ENCODE measurements at places on chromosomes 7 and 10. TPM values are rescaled to one million over a fixed set of nuclear protein-coding genes. Genes with fewer than 3 reads are reported as not detected.

DNA sequence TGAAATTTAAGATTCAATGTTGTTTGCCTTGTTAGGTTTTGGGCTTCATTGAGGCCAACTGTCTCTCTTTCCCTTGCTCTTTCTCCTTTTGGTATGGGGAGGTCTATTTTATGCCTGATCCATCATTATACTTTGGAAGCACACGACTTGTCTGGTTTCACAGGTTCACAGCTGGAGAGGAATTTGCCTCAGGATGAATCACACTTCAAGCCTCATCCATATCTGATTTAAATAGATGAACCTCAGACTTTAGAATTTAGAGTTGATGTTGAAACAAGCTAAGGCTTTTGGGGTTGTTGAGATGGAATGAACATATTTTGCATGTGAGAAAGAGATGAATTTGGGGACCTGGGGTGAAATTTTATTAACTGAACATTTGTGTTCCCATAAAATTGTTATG lies 150.5 kb upstream of the IGFBP3 start:
- no peak for DNase-seq

DNA sequence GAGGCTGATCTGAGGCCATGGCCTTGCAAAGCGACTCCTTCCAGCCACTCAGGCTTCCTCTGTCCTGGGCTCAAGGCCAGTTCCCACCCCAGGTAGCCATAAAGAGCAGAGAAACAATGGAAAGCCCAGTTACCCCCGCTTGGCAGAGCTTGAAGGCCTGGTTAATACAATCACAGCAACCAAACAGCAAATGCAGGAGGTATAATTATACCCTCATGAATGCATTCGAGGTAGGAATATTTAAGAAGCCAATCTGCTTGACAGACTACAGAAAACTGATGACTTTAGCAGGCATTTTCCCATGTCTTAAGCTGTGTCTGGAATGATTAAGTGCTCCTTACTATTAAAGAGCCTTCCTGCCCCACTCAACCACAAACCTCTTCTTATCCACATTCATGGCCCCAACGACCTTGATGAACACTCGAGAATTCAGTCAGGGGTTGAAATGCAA lies 114.1 kb upstream of the MACROH2A2 start:
- no peak for DNase-seq

DNA sequence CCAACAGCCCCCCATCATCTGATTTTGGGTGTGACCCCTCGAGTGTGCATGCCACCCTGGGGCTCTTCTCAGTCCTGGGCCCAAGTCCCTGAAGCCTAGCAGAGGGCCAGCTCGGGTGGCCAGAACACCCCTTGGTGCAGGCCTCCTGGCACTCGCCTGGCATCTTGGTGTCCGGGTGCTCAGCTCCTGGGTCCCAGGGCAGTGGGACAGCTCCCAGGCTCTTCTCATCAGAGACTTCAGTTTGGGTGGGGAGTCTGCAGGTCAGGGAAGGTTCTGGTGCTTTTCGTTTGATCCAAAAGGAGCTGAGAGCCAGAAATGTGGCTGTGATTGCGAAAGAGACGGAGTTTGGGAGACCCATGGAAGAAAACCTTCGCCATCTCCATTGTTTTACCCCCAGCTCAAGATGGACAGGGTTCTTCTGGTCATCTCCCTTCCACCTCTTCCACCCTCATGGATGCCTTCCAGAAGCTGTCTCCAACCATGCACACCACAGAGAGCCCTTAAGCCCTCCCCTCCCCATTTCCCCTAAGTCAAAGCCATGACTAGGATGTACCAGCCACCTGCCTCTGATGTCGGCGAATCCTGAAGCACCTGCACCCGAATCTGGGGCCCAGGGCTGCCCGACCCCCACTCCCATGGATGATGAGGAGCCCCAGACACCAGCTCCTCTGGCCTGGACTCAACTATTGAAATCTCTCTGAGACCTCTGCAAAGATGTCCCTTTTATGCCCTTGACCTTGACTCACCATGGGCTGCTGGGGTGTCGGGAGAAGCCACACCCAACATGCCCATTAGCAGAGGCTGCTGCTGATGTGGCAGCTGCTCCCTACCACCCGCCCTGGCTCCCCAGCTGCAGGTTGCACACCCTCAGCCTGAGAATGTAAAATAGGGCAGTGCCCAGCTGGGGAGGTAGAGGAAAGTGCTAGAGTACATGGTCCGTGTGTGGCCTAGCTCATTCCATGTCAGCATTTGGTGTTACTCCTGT lies 55.3 kb downstream of the ADCYAP1R1 start:
- DNase-seq = no peak

Gene FGFBP3
- 0.32 TPM for total RNA-seq

DNA sequence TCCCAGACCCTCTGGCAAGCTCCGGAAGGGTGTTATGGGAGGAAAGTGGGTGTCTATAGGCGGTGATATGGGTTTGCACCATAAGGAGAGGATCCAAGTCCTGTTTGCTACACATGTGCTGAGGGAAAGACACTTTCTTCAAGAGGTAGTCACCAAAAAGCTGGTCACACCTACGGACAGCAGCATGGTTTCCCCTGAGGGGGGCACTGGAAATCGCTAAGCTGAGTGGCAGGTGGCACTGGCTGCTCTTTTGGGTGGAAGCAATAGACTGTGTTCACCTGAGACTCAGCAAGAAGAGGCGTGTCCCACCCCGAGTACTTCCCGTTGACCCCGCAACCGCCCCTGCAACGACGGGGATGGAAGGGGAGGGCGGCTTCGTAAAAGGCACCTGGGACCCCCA lies 1.8 kb upstream of the FOXI2 start:
- DNase-seq = no peak

DNA sequence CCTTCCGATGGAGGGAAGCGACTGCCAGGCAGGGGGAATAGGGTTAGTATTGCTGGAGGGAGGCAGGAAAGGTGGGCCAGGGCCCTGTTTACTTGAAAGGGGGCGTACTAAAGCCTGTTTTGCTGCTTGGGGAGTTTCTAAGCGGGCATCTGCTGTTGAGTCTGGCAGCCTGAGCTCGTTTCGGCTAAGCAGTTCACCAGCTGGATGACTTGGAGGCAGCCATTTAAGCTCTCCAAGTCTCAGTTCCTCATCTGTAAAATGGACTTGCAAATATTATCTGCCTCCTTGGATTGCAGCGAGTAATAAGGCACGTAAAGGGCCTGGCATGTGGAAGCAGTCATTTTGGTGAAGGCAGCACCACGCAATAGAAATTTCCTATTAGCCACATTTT lies 44.0 kb downstream of the LDB3 start:
- no peak for DNase-seq

GRCh38 chr7:48274662-48275061 lies 103.4 kb downstream of the ABCA13 start:
- DNase-seq = no peak

DNA sequence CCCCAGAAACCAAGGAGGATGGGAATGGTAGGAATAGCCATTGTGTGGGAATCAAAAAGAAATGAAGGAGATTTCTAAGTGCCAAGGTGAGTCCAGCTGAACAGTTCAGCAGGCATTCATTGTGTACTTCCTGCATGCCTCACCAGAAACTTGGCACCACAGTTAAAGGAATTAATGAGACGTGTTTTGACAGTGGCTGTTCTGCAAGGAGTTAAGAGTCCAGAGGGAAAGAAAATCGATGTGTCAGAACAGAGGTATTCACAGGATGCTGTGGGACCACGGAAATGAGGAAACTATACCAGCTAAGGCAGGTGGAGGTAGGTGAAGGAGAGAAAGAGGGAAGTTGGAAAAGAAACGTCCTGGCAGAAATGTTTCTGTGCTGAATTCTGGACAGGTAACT lies 78.1 kb downstream of the PRKCQ start:
- DNase-seq = no peak

DNA sequence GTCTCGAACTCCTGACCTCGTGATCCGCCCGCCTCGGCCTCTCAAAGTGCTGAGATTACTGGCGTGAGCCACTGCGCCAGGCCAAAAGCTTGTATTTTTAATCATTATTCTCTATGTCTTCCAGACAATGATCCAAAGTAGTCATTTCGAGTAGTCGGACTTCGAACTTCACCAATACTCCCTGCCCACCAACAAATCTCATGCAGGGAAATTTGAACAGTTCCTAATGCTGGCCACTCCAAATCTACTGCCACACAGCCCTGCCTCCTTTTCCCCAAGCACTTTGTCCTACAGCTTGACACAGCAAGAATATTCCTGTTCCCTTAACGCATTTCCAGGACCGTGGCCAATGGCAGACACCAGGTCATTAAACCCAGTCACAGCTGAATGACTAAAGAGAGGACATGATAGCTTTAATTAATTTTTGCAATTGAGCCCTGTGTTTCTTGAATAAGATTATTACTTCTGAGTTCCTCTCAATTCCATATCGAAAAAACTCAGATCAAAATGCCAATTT lies 142.3 kb upstream of the NRP1 start:
- no peak for DNase-seq

- no peak for DNase-seq
Observed at GRCh38 chr7:74282748-74283459, 6.3 kb upstream of the CLIP2 start.

- DNase-seq = no peak
Observed at GRCh38 chr10:34163075-34163905, 651.8 kb downstream of the PARD3 start.

DNA sequence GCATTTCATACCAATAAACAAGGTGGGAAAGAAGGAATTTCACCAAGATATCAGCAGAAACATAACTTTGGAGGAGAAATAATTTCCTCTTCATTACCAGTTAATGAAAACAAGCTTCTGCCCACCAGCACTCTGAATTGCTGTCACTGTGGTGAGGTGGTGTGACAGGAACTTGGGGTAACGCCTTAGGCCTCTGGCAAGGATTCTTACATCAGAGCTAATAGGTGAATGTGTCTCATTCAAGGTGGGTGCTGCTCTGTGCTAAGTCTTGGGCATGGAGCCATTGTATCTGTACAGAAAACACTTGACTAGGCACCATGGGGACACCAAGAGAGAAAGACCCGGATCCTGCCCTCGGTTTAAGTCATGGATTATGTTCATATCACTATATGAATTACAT lies 8.3 kb upstream of the LOXL4 start:
- no peak for DNase-seq

Gene SLC39A12
- total RNA-seq = not detected
